Kidney epithelial cell (primary cell): ENCODE measurements at places on chromosomes 3 and 15.

DNA sequence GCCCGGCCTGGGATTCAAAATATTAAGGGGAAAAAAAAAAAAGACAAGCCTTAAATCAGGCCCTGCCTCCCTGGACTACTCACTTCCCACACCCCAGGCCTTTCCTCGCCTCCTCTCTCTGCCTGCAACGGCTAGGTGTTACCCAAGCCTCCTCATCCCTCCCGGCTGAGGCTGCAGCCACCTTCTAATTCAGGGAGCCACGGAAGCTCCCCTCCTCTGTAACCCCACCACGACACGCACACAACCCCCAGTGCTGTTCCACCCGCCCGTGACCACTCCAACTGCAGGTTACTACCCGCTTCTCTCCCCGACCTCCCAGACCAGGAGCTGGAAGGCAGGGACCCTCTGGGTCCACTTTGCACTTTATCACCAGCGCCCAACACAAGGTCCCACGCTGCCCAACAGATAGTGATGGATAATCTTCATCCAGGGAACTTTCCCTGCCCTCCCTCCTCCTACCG is 936 bp downstream of the KIF7 start:
- DNase-seq: no peak

DNA sequence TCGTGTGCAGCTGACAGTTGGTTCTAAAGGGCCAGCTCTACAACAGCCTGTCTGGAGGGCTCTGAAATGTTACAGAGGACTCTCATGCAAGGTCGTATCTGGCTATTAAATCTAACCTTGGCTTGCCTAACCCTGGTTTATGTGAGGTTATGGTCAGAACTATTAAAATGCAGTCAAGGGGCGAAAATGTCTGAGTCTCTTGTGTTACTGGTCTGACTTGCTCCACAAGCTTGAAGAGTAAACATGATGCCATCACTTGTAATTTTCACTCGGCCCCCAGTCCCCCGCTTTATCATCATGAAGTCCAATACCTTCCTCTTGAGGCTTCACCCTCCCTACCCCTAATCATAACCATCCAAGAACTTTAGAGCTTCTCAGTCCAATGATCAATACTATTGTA is 9.4 kb downstream of the ENTPD3 start:
- no peak for DNase-seq

DNA sequence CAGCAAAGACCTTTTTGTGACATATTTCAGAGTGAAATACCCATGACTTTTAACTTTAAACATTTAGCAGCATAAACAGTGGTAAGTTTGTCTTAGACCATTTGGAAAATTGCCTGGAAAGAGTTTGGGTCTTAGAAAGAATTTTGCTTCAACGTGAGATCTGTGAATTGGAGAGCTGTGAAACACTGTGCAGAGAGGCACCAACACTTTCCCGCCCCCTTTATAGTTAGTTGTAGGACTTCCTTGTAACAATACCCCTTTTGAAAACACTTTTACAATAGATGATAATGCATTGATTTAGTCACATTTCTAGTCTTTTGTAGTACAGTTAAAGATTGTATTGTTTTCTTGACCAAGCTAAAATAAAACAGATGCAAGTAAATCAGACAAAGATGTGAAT is 43.5 kb upstream of the MBNL1 start:
- no peak for DNase-seq

- no peak for DNase-seq
Measured at GRCh38 chr3:106729481-106729880, 647.8 kb upstream of the CCDC54 start.

DNA sequence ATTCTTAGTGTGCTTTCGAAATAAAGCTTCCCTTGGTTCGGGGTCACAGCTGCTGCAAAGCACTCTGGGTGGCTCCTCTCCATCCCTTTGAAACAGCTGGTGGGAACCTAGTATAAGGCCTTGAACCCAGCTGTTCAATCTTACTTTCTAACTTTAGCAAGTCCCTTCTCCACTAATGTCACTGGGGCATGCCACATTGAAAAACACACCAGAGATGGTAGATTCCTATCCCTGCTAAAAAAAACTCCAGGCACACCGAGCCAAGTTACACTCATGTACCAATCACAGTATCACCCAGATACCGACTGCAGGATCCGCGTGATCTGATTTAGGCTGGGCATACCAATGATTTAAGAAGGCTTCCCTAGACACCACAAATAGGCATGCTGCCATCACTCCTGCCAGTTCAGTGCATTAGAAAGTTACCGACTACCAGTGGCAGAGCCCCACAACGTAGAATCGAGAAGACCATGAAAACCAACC is 65.0 kb downstream of the WWTR1 start:
- no peak for DNase-seq

DNA sequence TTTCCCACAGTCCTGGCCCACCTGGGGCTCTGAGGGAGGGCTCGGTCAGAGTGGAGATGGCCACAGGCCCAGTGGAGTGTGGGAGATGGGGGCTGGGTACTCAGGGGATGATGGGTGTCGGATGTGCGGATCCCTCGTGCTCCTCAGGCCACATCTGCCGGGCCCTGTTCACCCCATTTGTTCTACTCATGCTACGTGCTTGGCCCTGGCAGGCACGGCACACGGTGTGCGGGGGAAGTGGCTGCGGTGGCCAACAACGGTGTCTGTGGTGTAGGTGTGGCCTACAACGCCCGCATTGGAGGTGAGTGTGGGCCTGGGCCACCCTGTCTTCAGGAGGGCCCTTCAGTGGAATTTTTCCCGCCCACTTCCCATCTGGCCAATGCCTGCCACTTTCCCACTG is 7.0 kb upstream of the FES start:
- no peak for DNase-seq

GRCh38 chr3:164094546-164094945 is 983.8 kb downstream of the SI start:
- DNase-seq: no peak

- DNase-seq: no peak
Measured at GRCh38 chr3:17979911-17980310, 237.5 kb upstream of the TBC1D5 start.

DNA sequence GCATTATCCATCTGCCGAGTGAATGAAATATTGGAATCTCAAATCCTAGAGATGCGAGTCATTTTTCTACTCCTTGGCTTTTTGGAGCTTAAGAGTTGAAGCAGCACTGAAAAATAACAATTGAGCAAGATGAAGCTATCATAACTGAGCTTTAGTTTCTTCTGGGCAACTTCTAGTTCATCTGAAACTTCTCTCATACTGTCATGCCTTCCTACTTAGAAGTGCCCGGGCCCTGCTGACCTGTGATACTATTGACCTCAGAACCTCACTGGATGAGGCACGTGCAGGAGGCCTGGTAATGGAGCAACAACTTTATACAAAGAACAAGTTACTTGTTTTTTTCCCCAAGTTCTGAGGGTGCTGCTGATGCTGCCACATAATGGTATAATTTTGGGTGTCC is 48.5 kb upstream of the P3H2 start:
- no peak for DNase-seq

GRCh38 chr15:25710184-25710583 is 152.9 kb downstream of the ATP10A start:
- DNase-seq: no peak

- DNase-seq: peak; percentile 71
Measured at GRCh38 chr3:47164007-47164881, at the start of gene SETD2. SETD2 (minus strand) TSS chr3:47164113; CDS start chr3:47163924, 189 bp downstream.

GRCh38 chr3:8266730-8267131 is 234.9 kb upstream of the LMCD1 start:
- DNase-seq: no peak

- DNase-seq: no peak
Measured at GRCh38 chr15:73239564-73240215, 129.1 kb downstream of the HCN4 start.

DNA sequence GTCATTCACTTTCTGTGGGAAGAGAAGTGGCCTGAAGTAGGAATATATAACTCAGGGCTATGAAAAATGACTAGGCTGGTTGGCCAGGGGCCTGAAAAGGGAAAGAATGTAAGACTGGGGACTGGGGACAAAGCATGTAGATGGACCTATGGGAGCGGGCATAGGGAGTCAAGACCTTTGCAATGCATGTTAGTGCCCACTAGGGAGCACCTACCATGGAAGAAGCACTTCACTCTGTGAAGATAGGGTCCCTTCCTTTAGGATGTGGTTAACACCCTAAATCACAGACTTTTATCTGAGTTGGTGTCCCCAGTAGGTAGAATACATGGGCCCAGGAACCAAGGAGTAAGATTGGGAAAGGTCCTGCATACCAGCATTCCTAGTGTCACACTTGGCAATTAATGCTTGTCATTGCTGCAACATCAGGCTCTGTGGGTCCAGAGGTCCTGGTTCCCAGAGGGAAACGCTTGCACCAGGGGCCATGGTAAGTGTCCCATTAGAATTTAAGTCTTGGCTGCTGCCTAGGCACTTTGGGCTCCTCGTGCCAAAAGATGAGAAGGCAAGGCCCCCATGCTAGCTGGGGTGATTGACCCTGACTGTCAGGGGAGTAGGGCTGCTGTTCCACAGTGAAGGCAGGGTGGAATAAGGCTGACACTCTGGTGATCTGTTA is 79.6 kb downstream of the CRYGS start:
- no peak for DNase-seq

- no peak for DNase-seq
Measured at GRCh38 chr3:158430448-158430847, 140.5 kb upstream of the MLF1 start.

DNA sequence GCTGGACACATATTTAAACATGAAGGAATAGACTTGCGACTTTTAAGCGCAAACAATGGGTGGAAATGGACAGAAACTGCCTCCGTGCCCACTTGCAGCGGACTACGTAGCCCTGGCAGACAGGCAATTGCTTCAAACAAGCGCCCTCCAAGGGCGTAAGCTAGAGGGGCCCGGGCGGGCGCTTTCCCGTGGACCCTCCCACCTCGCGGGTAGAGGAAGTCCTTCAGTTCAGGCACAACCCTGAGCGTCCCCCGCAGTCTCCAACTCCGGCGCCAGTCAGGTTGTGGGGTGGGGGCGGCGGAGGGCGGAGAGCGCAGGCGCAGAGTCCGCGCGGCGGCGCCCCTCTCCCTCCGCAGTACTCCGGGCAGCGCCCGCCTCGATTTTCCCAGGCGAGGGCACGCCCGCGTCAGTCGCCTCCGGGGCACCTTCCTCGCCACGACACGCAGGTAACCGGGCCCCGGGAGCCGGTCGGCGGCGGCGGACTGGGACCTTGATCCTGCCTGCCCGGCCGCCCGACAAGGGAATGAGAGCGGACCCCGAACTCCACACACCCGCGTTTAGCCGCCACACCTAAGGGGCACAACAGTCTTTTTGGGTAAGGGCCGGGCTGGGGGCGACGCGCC is at the start of gene SLC35G2:
Gene SLC35G2 (plus strand): TSS at position 358 of the 623 bp plus-strand sequence. CDS start 35,335 bp downstream, outside the sequence.
- no peak for DNase-seq

- DNase-seq: no peak
Measured at GRCh38 chr15:90379263-90379662, 8.8 kb upstream of the IQGAP1 start.

- no peak for DNase-seq
Measured at GRCh38 chr15:39695793-39696192, 86.8 kb downstream of the FSIP1 start.

DNA sequence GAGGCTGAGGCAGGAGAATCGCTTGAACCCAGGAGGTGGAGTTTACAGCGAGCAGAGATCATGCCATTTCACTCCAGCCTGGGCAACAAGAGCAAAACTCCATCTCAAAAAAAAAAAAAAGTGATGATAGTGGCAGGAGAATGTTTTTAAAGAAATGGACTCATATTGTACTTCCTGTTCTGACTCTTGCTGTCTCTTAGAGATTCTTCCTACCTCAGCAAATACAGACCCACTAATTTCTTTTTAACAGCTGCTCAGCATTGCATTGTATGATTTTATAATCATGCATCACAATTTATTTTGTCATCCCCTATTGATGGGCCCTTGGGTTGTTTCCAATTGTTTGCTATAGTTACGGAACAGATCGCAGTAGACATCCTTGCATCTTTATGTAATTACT is 8.8 kb upstream of the ANKDD1A start:
- DNase-seq: no peak

GRCh38 chr15:65394280-65394789 is 16.5 kb upstream of the IGDCC3 start:
- no peak for DNase-seq

- no peak for DNase-seq
Measured at GRCh38 chr3:54215521-54215920, 93.2 kb downstream of the CACNA2D3 start.

DNA sequence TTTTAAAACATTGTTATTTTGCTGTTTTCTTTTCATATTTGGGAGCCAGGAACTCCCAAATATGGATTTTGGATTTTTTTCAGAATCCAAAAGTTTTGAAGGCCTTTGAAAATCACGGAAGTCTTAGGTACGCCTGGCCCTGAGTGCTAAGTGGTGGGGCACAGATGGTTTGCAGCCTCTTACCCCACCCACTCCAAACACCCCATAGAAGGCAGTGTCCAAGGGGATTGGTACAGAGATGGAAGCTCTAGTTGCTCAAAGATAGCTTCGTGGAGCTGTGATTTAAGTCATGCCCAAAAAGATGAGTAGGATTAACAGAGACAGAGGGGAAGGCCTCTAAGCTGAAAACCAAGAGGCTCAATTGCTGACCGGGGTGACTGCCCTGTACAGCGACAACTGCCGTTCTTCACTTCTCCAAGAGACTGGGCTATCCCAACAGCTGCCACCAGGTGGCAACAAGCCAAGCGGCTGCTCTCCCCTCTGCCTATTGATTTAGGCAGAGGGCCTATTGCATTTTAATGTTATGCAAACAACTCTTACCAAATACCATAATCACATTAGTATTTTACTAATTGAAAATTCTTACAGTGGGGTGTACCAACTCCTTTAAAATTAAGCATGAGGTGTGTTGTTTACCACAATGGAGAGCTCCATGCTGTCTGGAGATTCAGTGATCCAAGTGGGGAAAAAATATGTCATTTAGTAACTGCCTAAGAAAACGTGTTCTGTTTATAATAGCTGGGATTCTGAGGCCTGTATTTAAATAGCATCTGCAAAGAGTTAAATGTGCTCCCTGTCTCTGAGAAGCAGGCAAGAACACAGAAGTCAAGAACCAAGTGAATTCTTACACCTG is 64.0 kb upstream of the C15orf61 start:
- peak; percentile 10 for DNase-seq

GRCh38 chr3:66099541-66100065 is 60.9 kb upstream of the MAGI1 start:
- DNase-seq: no peak

- DNase-seq: no peak
Measured at GRCh38 chr15:43274136-43274535, 7.4 kb upstream of the TGM5 start.

DNA sequence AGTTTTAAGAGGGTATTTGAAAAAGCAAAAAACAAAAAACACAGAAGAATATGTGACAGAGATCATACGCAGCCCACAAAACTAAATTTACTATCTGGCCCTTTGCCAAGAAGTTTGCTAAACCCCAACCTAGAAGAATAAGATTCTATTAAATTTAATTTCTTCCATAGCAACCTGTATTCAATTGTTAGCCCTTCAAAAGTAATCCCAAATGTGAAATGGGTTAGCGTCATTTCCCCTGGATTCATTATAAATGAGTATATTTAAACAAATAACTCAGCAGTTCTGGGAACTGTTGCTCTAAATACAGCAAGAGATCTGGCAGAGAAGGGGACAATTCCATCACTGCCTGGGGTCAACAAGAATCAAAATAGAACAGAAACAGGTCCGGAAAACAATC is 56.8 kb downstream of the CERS3 start:
- no peak for DNase-seq
